ENCODE measurements at places on chromosomes 7 and 10. TPM values are rescaled to one million over a fixed set of nuclear protein-coding genes. Genes with fewer than 3 reads are reported as not detected.

SVOPL gene
- 3.1 TPM for polyA plus RNA-seq

ARHGAP22 gene
- polyA plus RNA-seq = 1.3 TPM

PHYH gene
- 35.3 TPM for polyA plus RNA-seq

LOXL4 gene
- 4.3 TPM for polyA plus RNA-seq

ASZ1 gene
- polyA plus RNA-seq = 0.06 TPM

CTNNA3 gene
- 2.1 TPM for polyA plus RNA-seq

PON3 gene
- 2.5 TPM for polyA plus RNA-seq

IDI2 gene
- polyA plus RNA-seq = 0.11 TPM

LBX1 gene
- polyA plus RNA-seq = not detected

GRM8 gene
- 8.1 TPM for polyA plus RNA-seq

PRF1 gene
- 0.42 TPM for polyA plus RNA-seq

CEP55 gene
- 16.9 TPM for polyA plus RNA-seq

HYAL4 gene
- polyA plus RNA-seq = 0.11 TPM

ANKRD1 gene
- 0.89 TPM for polyA plus RNA-seq

SMC3 gene
- 93.2 TPM for polyA plus RNA-seq

SLC16A12 gene
- polyA plus RNA-seq = 30.7 TPM

NEUROD6 gene
- polyA plus RNA-seq = not detected

CALML3 gene
- not detected for polyA plus RNA-seq

KCNIP2 gene
- polyA plus RNA-seq = 4.0 TPM

HTR5A gene
- polyA plus RNA-seq = not detected

DGKB gene
- 3.4 TPM for polyA plus RNA-seq

GCK gene
- 3.7 TPM for polyA plus RNA-seq

ARHGEF35 gene
- polyA plus RNA-seq = 21.8 TPM

CUBN gene
- polyA plus RNA-seq = 200 TPM

AIFM2 gene
- polyA plus RNA-seq = 7.2 TPM

ITPRID1 gene
- not detected for polyA plus RNA-seq

TMEM196 gene
- polyA plus RNA-seq = not detected

PDE1C gene
- polyA plus RNA-seq = 4.5 TPM

ATOH7 gene
- 1.8 TPM for polyA plus RNA-seq

SLC18A3 gene
- not detected for polyA plus RNA-seq

TRIM50 gene
- 0.23 TPM for polyA plus RNA-seq

GNA12 gene
- polyA plus RNA-seq = 42.7 TPM

SUMF2 gene
- polyA plus RNA-seq = 135 TPM

UNCX gene
- polyA plus RNA-seq = 12.6 TPM

NOC3L gene
- polyA plus RNA-seq = 25.4 TPM

TRPV5 gene
- 1.5 TPM for polyA plus RNA-seq

ZNF488 gene
- 5.2 TPM for polyA plus RNA-seq

IL6 gene
- not detected for polyA plus RNA-seq

FZD1 gene
- polyA plus RNA-seq = 68.3 TPM

ANKRD61 gene
- polyA plus RNA-seq = 1.0 TPM

Measured in renal cortex interstitium (tissue), 15 donors.